Left renal cortex interstitium (tissue), 4 donors: ENCODE measurements at places on chromosomes 1 and 21. TPM values are rescaled to one million over a fixed set of nuclear protein-coding genes. Genes with fewer than 3 reads are reported as not detected.

Gene PRCC
- polyA plus RNA-seq = 123 TPM

DNA sequence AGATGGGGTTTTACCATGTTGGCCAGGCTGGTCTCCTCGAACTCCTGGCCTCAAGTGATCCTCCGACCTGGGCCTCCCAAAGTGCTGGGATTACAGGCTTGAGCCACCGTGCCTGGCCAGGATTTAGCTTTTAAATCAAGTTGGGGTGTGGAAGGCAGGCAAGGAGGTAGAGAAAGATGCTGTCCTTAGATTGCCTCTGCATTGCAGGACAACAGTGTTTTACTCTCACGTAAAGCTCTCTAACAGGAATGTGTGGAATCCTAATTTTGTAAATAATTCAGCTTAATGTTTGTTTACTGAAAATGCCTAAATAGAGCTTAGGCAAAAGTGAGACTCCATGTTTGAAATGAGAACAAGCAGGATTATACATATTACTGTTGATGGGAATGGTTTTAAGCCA lies 29.5 kb upstream of the TGFB2 start:
- DNase-seq = no peak

GRCh38 chr1:84913555-84913892 lies 20.5 kb upstream of the LPAR3 start:
- no peak for DNase-seq

DNA sequence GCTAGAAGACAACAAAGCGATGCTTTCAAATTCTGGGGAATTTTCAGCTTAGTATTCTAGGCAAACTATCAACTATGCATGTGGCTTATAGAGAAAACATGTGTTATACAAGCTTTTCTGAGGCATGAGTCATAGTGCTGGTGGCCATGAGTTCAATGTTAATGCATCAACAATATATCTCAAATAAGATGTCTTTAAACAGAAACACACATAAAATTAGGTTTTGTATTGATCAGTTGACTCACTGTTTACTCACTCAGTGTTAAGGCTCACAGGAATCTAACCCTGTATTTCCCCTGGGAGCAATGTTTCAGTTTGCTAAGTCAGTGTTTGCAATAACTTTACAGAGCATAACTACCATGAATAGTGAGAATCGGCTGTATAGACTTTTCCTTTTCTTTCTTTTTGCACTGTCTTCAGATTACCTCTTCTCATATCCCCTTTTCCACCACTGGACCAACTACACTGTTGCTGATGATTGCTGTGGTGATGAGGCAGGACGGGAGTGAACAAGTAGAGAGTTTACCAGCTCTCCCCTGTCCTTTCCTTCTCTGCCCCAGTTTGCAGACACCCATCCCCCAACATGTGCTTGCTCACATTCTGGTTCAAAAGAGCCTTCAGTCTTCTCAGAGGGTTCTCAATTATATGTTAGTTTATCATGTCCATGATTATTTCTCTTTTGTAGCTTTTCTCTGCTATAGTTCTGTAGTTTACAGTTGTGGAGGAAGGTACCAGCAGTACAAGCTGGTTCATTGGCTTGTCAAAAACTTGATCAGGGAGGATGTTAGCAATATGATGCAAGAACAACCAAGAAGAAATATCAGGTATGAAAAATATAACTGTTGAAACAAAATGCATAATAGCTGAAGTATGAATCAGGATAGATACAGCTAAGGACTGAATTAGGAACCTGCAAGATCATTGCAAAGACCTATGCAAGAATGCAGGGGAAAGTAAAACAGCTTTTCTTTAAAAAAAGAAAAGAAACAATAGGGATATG lies 23.9 kb downstream of the CD2 start:
- no peak for DNase-seq

DNA sequence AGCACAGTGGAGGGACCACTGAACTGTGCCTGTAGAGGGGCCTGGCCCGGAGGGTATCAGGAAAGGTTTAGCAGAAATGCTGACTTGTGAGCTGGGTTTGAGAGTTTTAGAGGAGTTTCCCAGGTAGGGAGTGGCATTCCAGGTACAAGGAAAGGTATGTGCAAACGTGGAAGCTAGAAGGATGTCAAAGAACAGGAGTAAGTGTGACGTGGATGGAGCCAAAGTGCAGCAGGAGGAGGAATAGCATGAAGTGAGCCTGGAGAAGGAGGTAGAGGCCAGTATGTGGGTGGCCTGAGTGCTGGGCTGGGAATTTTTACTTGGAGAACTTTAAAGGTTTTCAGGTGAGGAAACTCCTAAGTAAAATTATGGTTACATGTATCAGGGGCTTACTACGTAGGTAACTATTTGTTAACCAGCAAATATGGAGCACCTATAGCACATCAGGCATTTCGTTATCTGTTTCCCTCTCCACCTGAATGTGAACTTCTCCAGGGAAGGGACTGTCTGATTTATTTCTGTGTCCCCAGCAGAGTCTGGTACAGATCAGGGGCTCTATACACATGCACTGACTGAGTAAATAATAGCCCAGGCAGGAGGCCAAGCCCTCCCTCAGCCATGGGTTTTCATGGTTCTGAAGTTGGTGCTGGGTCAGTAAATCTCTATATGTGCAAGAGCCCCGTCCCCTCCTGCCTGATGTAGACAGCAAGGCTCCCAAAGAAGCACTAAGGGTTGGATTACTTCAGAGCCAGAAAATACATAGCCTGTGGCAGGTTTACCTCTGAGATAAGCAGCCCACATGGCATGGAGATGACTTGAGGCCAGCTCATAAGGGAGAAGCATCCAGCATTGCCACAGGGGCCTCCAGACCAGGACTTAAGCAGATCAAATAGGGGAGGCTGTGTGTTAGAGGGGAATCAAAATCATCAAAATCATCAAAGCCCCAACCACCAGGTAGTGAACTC lies 43.4 kb downstream of the CDCP2 start:
- no peak for DNase-seq
